ENCODE measurements at places on chromosomes 5 and 9.
A peak's percentile ranks its signal among the peaks of the same experiment; 100 is the strongest.

- no peak for DNase-seq
Observed at GRCh38 chr5:121628783-121629182, 222.9 kb upstream of the FTMT start.

DNA sequence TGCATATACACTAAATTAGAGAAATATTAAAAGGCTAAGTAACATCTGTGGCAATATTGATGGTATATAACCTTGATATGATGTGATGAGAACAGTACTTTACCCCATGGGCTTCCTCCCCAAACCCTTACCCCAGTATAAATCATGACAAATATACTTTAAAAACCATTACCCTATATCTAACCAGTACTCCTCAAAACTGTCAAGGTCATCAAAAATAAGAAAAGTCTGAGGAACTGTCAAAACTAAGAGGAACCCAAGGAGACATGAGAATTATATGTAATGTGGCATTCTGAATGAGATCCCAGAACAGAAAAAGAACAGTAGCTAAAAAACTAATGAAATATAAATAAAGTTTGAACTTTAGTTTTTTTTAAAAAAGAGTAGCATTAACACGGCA lies 7.3 kb upstream of the IFNB1 start:
- DNase-seq: no peak

DNA sequence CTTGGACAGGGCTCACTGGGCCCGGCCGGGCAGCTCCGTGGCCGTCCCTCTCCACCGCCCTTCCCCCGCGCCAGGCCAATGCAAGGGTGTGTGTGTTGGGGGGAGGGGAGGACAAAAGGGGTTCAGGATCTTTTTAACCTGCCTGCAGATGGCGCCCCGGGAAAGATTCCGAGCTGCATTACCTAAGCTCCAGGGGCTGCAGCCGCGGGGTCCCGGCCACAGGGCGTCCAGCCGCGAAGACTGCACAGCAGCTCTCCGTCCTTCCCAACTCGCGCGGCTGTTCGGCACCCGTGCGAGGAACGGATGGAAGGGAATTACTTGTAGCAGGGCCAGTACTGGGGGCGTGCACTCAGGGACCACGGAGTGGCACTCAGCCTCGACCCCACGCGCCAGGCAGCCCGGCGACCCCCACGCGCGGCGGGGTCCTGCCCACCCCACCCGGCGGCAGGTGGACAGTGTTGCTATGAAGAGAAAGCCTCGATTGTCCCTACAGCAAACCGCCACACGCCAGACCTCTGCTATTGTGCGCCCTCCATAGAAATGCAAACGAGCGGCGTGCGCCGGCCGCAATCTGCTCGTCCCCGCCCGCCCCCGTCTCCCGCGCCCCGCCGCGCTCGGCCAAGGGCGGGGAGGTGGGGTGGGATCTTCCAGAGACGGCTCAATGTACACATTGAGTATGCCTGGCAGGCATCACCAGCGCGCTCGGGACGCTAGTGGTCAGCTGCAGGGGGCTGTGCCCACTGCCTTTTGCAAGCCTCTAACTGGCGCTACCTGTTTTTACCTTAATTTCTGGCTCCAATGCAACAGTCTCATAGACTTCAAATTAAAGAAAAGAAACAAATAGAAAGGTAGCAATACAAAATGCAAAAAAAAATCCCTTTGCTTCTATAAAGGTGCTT lies 796 bp upstream of the GADD45G start:
- DNase-seq: no peak

DNA sequence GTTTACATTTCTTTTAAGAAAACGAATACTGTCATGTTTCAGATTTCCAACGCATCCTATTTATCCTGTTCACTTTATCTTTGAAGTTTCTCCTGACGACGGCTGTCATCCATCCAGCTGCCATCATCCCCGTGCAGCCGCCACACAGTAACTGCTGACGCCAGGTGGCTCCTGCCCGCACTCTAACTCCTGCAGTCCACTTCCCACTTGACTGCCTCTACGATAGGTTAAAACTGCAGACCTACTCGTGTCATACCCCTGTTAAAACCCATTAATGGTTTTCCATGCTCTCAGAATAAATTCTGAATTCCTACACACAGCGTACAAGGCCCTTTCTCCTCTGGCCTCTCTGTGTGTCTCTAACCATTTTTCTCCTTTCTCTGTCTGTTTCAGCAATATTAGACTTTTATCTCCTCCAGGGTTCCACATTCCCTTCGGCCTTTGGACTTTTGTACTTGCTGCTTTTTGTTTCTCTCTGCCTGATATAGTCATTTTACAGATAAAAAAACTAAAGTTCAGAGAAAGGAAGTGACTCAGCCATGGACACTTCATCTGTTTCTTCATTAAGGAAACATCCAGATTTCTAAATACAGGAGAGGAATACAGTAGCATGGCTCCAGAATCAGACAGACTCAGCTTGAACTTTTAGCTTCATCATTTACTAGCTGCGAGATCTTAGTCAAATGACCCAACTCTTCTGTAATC lies 84.9 kb downstream of the ADAMTS12 start:
- DNase-seq: no peak

DNA sequence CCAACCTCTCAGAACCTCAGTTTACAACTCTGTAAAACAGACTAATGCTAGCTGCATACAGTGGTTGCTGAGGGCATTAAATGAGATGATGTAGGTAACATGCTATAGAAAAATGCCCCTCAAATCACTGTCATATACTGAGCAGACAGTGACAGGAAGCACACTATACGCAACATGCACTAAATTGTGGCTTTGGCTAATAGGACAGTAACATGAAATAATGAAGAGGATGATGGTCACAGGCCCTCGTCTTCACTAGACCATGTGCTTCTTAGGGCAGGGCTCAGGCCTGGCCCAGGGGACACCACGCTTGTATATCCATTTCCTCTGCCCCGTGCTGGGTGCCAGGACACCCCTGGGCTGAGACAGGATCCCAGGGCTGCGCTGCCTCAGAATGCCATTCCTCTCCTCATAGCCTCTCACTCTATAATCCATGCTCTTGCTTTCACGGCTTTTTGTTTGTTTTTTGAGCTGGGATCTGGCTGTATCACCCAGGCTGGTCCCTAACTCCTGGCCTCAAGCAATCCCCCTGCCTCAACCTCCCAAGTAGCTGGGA lies 18.9 kb downstream of the CSF1R start:
- DNase-seq: no peak

DNA sequence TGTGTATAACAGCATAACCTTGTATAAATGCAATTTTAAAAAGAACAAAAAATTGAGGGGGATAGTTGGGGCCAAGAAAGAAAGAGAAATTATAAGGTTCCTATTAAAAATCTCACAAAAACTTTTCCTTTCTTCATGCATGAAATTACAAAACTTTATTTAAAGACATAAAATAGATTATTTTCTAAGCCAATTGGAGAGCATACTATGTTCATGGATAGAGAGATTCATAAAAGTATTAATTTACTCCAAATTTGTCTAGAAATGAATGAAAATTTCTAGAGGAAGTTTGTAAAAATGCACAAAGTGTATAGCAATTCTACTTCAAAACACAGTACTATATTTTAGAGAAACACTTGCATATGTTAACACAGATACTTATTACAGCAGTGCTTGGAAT lies 200.4 kb downstream of the PCSK1 start:
- DNase-seq: no peak

GRCh38 chr9:37550781-37551180 lies 25.4 kb downstream of the FBXO10 start:
- no peak for DNase-seq

- no peak for DNase-seq
Observed at GRCh38 chr9:115799734-115800133, 353.9 kb upstream of the PAPPA start.

- no peak for DNase-seq
Observed at GRCh38 chr5:36161361-36161760, 9.4 kb downstream of the SKP2 start.

- no peak for DNase-seq
Observed at GRCh38 chr5:142664067-142664466, 21.8 kb downstream of the FGF1 start.

GRCh38 chr5:158814521-158814920 lies 285.2 kb downstream of the EBF1 start:
- no peak for DNase-seq

- no peak for DNase-seq
Observed at GRCh38 chr9:36328798-36329411, 70.7 kb upstream of the GNE start.

GRCh38 chr9:87800456-87800855 lies 74.5 kb downstream of the CTSL start:
- no peak for DNase-seq

- DNase-seq: no peak
Observed at GRCh38 chr9:114141553-114142402, 13.6 kb upstream of the COL27A1 start.

DNA sequence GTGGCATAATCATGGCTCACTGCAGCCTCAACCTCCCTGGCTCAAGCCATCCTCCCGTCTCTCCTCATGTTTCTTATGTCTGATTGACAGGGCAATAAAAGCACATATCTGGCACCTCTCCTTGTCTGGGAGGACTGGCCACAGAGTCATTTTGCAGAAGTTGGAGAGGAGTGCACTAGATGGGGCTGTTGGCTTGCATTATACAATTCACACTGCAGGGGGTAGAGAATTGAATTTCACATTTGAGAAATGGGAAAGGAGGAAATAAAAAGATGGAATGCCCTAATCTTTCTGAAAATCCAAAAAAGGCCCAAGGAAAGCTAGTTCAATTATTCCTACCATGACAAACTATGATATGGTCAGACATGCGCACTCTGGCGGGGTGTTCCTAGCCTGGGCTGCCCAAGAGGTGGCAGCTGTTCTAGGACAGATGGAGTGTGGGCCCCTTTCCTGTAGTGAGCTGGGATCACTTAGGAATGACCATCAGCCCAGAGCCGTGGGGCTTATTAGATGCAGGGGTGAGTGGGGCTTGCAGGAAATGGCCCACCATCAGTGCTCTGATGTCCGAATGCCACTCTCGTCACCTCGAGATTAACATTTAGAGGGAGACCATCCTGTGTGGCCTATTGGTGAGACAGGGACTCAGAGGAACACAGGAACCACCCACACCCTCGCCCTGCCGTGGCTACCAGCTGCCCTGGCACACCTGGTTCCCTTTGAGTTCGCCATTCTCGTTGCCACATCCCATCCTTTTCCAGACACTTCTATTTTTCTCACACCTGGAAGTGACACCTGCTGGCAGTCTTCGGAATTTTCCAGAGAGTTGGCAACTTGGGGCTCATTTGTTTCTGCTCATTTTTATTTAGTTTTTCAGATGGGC lies 21.8 kb upstream of the ANKRD18A start:
- peak; percentile 39 for DNase-seq

DNA sequence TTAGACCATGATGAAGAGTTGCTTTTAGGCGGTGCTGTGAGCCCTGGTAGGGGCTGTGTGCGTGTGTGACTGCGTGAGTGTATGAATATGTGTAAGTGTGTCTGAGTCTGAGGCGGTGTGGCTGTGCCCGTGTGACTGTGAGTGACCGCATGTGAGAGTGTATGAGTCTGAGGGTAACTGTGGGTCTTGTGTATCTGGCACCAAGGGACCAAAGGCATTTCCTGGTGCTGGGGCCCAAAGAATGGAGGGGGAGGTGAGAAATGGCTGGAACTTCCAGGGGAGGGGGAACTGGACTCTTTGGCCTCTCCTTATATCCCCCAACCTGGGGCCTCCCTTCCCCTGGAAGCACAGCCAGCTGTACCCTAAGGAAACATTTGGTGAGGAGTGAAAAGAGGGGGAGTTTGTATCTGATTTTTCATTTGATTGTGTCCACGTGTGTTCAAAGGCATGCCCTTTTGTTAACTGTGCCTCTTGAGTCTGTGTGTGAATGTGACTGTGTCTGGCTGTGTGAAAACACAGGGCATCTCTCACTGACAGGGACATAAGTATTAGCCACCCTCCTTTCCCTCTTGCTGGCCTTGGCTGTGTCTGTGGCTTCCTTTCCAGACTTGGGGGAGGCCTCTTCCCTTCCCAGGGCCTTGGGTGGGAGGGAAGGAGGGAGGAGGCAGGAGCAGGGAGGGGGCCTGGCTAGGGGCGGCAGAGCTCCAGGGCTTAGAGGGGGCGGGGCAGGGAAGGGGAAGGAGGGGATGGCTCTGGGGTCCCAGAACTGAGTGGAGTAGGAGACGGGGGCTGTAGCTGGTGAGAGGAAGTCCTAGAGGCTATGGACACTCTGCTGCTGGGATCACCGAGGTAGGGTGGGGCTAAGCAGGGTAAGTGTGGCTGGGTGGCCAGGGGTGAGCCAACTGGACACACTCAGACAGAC lies 1.4 kb downstream of the IL11RA start:
- no peak for DNase-seq

DNA sequence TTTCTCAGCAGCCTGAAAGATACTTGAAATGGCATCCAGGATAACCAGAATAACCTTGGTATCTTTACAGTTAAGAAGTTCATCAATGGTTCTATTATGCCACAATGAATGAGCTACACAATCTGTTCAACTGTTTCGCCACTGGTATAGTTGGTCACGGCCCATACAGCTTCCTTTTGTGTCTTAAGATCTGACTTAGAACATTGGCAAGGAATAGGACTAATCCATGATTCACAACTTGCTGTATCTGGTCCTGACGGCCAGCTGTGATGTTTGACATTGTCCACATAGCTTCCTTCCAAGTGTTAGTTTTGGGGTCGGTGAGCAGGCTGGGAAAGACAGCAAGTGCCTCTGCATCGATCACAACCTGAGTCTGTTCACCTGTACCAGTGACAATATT lies 113.3 kb upstream of the RAD23B start:
- DNase-seq: no peak

DNA sequence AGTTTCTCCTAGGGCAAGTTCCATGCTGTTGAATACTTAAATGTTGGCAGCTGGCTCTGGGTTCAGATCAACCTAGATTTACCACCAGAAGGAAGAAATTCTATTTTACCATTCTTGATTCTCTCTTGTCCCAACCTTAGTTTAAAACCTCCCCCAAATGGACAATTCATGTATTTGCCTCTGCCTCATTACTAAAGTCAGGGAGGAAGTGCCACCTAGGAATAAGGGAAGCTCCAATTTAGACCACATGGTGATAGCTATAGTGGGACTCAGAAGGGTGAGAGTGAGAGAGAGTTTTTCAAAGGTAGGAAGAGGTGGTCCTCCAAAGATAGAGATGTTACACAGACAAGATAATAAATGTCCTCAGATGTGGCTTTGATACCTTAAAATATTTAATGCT lies 53.4 kb upstream of the PAM start:
- DNase-seq: no peak

- no peak for DNase-seq
Observed at GRCh38 chr5:19406576-19407365, 581.2 kb downstream of the CDH18 start.

GRCh38 chr9:121486043-121486442 lies 13.6 kb downstream of the GGTA1 start:
- DNase-seq: no peak

- peak; percentile 21 for DNase-seq
Observed at GRCh38 chr9:137025517-137025966, 2.5 kb downstream of the ABCA2 start.

DNA sequence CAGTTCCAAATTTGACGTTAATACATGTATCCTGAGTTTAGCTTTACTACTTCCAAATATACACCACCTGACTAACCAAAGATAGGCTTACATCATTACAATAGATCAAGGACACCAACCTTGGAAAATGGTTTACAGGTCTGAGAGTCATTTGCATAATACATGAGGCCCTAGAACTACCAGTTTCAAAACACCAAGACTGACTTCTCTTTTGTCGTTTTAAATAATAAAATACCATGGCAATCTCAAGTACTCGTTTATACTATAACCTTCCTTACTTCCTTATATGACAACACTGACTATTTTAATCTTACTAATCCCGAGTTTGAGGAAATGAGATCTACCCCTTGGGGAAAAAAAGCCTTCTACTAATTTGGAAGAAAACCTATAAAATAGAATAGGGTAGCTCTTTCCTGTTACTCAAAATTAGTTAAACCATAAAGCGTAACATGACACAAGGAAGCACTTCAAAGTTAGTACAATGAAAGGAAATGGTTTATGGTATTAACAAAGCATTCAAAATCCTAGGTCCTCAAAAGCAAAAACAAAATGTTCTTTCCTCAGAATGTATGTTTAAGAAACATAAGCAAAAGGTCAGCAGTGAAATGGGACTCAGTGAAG lies 42.1 kb downstream of the UBQLN1 start:
- no peak for DNase-seq

All from NCI-H187 treated with DMSO at 0.1 percent for 48 hours (cell line).